ENCODE measurements at places on chromosomes 2 and 18. TPM values are rescaled to one million over a fixed set of nuclear protein-coding genes. Genes with fewer than 3 reads are reported as not detected.

DNA sequence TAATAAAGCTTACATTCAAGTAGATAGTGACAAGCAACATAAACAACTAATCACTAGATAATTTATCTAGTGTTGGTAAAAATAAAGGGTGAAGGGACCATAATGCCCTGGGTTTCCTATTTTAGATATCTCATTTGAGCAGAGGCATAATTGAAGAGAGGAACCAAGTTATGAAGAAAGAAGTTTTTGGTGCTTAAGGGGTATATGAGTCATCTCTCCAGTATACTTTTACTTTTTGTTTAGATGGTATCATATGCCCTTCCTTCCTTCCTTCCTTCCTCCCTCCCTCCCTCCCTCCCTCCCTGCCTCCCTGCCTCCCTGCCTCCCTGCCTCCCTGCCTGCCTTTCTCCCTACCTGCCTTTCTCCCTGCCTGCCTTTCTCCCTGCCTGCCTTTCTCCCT lies 1053.5 kb upstream of the CELF4 start:
- H3K36me3 ChIP-seq = no peaks in the 10 kb centered on the region
- H3K27ac ChIP-seq = no peak overlapping the region
- no peaks in the 10 kb centered on the region for H3K27me3 ChIP-seq

DNA sequence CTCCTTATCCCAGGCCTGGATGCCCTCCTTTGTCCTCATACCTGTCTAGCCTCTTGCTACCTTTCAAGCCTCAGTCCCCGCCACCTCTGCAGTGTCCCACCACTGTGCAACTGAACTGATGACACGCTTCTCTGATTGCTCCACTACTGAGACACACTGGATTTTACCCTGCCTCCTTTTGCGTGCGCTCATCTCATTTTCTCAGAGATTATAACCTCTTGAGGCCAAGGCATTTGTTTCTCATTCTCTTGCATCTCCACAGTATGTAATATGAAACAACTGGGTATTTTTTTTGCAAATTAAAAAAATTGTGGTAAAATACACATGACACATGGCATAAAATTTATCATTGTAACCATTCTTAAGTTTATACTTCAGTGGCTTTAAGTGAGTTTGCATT lies 95.4 kb downstream of the PRKCE start:
- no peaks in the 10 kb centered on the region for H3K27me3 ChIP-seq
- H3K4me3 ChIP-seq = no peak overlapping the region
- H3K4me1 ChIP-seq = peaks cover 15% of the 10 kb centered on the region
- no peak for DNase-seq
- H3K27ac ChIP-seq = no peak overlapping the region
- H3K36me3 ChIP-seq = peaks cover 21% of the 10 kb centered on the region

GRCh38 chr2:12352889-12353288 lies 363.8 kb upstream of the TRIB2 start:
- H3K27ac ChIP-seq = no peak overlapping the region
- no peak overlapping the region for H3K4me3 ChIP-seq
- H3K4me1 ChIP-seq = peaks cover 6% of the 10 kb centered on the region
- no peaks in the 10 kb centered on the region for H3K36me3 ChIP-seq

Gene FAM228A
- total RNA-seq = 0.69 TPM

Gene DOCK10
- 1.1 TPM for total RNA-seq

Gene DIPK1C
- not detected for total RNA-seq

Gene TUBA3E
- not detected for total RNA-seq

DNA sequence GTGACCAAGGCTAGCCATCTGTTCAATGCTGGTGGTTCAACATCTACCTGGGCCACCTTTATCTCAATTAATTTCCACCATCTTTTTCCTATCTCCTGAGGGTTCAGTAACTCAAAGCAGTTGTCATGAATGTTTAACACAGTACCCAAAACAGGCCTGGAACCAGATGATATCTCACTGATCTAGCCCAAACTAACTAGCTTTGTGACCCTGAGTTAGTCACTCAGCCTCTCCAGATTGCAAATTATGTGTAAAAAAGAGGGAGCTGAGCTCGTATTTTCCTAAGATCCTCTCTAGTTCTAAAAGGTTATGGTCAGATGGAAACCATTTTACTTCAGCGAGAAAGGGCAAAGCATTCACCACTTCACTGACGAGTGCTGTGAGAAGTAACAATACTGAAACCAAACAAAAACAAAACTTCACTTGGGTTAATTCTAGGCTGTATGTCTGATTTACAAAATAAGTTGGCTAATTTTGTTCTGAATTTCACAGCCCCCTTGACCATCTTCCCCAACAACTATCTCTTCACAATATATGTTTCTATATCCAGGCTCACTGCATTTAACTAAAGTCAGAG lies 14.8 kb downstream of the SPRED2 start:
- peak overlapping the region; percentile 12 for H3K27ac ChIP-seq
- no peaks in the 10 kb centered on the region for H3K27me3 ChIP-seq
- no peaks in the 10 kb centered on the region for H3K36me3 ChIP-seq
- peaks cover 46% of the 10 kb centered on the region for H3K4me1 ChIP-seq

GRCh38 chr2:240702640-240703011 lies 11.0 kb downstream of the AQP12A start:
- H3K27me3 ChIP-seq = peaks cover 3% of the 10 kb centered on the region
- H3K4me3 ChIP-seq = no peak overlapping the region
- H3K27ac ChIP-seq = no peak overlapping the region
- no peaks in the 10 kb centered on the region for H3K36me3 ChIP-seq
- H3K4me1 ChIP-seq = peaks cover 3% of the 10 kb centered on the region

Gene CNRIP1
- total RNA-seq = 28.0 TPM
